ENCODE measurements at places on chromosomes 7 and 10.

- DNase-seq = no peak
These were observed 187.9 kb downstream of the DPY19L1 start for GRCh38 chr7:34849163-34849960.

DNA sequence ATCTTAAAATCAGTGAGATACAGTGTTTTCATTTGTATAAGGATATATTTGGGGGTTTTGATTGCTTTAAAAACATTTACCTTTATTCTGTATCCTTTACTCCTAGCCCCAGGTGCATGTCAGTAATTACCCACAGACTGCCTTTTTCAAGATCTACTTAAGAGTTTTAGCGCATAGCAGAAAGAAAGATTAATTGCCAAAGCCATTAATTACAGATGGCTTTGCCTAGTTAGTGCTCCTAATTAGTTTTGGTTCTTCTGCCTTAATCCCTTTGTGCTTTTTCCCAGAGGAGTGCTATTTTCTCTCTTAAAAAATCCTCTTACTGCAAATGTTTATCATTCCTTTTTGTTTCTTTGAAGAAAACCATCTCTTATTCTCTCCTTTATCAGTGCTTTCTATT, 122.8 kb downstream of the MAPK8 start:
- no peak for DNase-seq

DNA sequence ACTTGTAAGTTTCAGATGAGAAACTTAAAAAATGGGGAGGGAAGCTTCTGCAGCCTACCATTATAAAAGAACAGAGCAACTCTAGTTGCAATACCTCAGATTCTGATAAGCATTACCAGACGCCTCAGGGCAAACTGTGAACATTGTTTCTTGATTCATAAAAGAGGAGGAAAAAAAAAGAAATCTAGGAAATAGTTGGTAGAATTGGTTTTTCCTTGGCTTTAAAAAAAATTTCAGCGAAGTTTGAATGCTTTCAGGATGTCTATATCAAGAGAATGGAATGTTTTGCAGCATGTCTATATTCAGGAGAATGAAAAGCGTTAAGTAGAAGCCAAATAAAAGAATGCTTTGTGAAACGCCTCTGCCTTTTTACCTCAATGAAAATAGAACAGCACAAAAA, 17.5 kb upstream of the ANLN start:
- no peak for DNase-seq

- DNase-seq = no peak
These were observed 57.6 kb downstream of the BICC1 start for GRCh38 chr10:58570307-58570723.

DNA sequence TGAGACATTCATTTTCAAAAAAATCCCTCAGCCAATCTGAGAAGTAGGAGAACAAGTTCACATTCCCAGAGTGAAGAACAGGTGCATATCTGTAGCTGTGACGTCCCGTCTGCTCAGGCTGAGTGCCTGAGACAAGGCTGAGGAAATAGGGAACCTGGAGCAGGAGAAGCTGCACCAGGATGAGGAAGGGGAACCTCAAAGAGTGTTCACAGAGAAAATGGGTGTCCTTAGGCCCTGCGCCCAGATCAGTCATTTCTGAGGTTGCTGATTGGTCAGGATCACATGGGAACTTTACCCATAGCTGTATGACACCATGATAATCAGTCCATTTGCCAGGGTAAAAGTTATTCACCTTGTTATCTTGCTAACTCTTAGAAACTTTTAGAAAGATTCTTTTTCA, 34.2 kb upstream of the TARP start:
- DNase-seq = no peak
